ENCODE measurements at places on chromosomes 3 and 15.
A peak's percentile ranks its signal among the peaks of the same experiment; 100 is the strongest.

DNA sequence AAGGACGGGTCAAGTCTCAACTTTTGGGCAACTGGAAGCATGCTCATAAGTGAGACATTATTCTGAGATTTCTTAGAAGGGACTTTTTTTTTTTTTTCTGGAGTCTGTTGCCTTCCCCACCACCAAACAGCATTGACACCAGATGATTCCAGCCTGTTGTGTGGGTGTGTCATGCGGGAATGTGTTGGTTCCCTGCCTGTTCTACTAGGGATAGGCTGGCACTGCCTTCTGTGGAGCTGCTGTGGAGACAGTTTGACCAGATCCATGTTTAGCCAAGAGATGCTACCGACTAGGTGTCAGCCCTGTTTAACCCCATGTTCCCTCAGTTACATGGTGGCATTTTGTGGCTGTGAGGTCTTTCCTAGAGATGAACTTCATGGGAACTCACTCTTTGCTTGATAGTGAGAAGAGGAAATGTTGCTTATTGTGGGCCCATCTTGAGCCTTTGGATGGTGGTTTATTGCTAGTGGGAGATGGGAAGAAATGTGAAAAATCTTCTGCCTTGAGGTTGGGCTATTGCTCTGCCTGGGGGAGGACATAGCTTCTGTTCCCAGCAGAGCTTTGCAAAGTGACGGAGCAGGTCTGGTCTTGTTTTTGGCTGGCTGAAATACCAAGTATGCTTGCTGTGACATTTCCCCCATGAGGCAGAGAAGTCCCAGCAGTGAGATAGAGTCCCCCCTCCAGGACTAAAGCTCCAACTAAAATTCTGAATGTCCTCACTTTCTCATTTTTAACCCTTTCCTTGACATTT is 31.3 kb downstream of the TRAK1 start:
- DNase-seq = no peak

DNA sequence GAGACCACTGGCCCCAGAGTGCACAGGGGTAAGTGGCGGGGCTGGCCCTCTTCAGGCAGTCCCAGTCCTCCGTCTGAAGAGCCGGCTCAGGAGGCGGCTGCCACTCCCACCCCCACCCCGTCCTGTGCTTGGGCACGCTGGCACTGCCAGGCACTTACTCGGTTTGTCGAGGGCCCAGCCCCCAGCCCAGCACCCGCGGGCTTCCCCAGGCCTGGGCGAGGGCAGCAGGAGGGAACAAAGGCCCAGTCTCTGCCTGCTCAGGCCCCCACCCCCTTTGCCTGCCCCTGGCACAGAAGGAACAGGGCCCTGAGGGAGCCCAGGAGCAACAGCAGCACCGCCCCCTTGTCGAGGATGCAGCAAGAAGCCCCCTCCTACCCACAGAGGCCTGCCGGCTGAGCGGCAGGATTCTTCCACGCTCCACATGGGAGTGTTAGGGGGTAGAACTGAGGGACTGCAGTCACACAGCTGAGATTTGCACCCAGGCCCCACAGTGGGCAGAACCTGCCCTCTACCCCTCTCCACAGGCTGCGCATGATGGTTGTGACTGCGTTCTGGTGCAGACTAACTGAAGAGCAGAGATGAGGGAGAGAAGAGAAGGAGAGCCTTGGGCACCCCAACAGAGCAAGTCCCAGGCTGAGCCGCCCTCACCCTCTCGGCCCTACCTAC is 8.9 kb downstream of the DUSP7 start:
- peak; percentile 65 for DNase-seq

- peak; percentile 28 for DNase-seq
These were observed 9.1 kb upstream of the PPM1L start for GRCh38 chr3:160746976-160747375.

DNA sequence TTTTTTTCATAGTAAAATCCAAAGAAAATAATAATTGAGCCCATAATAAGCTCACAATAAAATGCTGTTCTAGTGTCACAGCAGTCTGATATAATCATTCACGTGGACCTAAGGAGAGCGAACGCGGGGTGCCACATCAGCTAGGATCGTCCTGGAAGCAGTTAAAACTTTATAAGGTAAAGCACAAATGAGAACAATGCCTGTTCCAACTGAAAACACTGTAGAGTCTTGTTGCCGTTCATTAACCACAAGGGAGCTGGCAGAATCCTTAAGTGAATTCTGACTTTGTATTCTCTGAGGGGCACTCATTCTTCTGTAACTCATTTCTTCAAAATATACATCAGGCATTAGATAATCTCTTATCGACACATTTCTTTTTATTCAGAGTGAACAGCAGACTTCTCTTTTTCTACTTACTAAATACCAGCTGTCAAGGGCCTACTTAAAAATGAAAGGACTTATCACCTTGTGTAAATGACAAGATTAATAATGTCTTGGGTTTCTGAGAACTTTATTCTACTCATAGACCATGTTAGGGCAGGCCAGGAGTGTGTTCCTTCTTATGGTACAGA is 524.6 kb downstream of the MECOM start:
- DNase-seq = no peak

DNA sequence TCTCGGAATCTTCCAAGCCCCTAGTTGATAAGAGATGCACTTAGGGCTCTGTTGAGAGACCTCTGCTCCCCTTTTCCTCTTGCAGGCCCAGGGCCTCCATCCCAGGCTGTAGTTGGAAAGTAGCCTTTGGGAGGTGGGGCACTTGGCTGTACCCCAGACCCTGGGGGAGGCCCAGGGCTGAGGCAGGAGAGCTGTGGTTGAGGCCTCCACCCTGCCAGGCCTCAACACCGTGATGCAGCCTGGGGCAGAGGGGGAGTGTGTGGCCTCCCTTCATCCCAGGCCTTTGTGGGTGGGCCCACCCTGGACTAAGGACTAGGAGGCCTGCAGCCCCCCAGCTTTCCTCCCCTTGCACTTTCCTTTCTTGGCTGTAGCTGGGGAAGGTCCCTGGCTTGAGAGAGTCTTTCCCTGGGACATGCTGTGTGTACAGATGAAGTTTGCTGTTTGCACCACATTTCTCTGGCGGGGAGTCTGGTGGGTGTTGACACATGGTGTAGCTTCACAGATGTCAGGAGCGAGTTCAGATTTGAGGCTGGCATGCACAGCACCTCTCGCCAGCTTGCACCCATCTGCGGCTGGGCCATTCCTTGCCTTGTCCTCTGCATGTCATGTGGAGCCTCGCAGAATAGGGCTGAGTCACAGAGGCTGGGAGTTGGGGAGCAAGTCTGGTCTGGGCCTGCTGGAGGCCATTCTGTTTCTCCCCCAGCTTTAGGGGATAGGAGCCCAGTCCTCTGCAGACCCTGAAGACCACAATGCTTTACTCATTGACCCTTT is 13.7 kb downstream of the PLEKHO2 start:
- DNase-seq = no peak

DNA sequence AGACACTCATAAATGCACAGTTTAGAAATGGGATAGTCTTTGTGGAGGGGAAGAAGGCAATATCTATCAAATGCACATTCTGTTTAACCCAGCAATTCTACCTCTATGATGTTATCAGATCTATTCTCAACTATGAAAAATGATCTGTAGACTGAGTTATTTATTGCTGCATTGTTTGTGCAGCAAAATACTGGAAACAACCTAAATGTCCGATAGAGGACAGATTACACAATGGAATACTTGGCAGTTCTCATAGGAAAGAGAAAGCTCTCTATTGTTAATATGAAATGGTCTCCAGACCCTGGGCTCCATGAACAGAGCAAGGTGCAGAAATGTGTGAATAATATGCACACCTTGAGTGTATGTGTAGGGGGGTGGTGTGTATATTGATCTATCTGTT is 49.0 kb upstream of the SELENOK start:
- no peak for DNase-seq

DNA sequence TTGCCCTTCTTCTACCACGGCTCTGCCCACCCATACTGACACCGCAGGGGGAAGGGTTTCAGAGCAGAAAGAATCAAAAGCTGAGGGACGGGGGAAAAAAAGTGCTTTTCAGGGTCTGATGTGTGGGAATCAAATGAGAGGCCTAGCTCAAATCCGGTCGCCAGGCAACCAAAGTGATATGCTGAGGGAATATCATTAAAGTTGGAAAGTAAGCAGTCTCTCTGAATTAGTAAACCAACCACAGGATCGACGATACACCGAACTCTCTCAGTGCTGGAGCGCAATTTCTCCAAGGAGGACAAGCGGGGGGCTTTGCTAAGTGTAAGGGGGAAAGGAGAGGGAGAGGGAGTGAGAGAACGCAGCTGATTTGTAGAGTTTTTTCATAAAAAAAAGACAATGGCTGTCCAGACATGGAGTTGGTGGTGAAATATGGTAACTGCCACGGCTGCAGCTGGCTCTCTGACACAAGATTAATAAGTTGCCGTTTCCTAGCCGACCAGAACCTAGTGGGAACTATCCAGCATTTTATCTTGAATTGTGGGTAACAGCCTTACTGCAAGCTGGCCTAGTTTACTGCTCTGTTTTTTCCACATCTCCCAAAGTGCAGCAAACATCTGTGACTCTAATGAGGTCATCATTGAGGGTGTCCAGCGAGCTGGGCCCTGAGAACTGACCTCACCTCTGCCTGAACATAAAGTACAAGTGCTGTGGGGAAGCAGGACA is 530.2 kb downstream of the SOX2 start:
- DNase-seq = peak; percentile 90

- DNase-seq = peak; percentile 35
These were observed 105.8 kb upstream of the ARL6 start for GRCh38 chr3:97658668-97659285.

DNA sequence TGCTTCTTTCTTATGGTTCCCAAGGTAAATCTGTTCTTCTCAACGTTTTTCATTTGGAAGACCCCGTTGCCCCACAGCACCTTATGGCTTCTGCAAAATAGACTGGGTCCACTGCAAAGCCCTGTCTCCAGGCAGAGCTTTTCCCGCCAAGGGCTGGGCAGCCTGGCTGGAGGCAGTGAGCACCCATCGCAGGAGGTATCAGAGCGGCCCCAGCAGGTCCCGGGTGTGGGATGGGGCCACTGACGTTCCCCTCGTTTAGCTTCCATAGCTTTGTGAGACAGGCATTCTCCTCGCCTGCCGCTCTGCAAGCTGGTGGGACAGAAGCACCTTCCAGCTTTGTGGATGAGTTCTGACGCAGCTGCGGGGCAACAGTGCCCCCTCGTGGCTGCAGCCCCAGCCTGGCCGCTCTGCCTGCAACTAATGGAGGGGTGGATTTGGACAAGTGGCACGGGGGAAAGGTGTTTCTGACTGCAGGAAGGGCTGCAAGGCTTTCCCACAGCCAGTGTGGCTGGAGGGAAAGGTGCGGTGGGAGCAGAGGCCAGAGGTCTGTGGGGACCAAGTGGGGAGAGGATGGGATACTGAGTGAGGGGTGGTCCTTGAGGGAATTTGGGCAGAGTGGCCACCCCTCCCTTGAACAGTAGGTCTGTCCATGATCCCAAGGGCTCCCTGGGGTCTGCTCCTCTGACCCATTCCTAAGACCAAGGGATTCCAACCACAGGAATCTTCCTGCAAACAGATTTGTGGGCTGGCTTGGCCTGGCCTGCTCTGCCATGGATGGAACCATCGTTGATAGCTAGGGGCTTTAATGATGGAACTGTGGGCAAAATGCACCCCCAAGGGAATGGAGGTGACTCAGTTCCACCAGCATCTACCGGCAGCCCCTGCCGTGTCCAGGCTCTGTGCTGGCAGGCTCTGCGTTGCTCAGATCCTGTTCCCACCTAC is 99.4 kb downstream of the FBLN2 start:
- peak; percentile 92 for DNase-seq

GRCh38 chr15:40960151-40960885 is 7.0 kb downstream of the CHAC1 start:
- DNase-seq = no peak

GRCh38 chr3:188214442-188214841 is 60.5 kb downstream of the LPP start:
- DNase-seq = peak; percentile 39

GRCh38 chr15:33069161-33069560 is 125.4 kb downstream of the FMN1 start:
- DNase-seq = no peak

DNA sequence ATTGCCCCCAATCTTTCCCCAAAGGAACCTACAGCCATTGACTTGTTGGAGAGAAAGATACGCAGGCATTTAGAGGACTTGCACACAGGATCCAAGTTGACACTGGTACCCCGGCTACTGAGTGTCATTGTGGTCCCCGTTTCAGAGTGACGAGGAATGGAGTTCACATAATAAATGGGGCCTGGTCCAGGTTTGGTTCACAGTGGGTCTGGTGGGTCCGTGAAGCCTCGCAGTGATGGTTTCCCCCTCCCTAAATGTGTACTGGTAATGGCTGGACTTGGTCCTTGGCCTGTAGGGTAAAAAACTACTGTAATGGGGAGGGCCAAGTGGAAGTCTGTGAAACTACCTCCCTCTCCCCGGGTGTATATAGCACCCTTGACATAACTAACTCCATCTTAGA is 232.1 kb upstream of the LYSMD4 start:
- DNase-seq = no peak

DNA sequence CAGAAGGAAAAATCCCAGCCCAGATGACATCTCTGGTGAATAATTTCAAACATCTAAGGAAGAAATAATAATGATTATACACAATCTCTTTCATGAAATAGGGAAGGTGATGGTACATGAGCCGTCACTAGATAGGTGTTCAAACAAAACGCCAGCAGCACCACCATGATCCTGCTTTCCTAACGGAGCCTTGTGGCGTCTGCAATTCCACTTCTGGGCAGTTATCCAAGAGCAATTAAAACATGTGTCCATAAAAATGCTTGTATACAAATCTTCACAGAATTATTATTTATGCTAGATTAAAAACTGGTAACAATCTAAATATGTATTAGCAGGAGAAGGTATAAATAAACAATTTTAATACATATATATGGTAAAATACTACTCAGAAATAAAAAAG is 33.7 kb downstream of the RTP4 start:
- DNase-seq = no peak

DNA sequence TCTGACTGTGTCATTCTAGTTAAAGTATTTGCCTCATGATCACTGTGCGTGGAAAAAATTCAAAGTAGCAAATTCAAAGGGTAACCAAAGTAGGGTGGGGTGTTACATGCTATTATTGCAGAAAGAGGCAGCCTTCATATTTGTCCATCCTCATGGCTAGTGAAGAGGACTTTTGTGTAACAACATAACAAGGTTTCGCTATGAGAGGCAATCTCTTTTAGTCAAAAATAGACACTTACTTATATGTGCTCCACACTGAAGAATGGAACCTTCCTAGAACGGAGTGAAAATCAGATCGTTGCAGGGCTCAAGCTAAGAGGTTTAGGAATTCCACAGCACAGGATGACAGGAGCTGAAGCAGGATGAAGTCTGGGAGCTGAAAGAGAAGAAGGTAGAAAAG is 345.1 kb upstream of the CBLB start:
- DNase-seq = no peak

GRCh38 chr3:97895216-97895615 is 73.4 kb downstream of the CRYBG3 start:
- no peak for DNase-seq

All from astrocyte of the hippocampus (primary cell).